H54 (cell line): ENCODE measurements at places on chromosomes 6 and 20.

- no peak for DNase-seq
Measured at GRCh38 chr20:47429409-47429808, 72.3 kb upstream of the NCOA3 start.

- peak; percentile 51 for DNase-seq
Measured at GRCh38 chr20:40565001-40565681, 123.9 kb downstream of the MAFB start.

- DNase-seq: no peak
Measured at GRCh38 chr6:3385660-3386151, 71.1 kb downstream of the SLC22A23 start.

GRCh38 chr6:79261666-79262065 lies 27.2 kb upstream of the HMGN3 start:
- DNase-seq: no peak

DNA sequence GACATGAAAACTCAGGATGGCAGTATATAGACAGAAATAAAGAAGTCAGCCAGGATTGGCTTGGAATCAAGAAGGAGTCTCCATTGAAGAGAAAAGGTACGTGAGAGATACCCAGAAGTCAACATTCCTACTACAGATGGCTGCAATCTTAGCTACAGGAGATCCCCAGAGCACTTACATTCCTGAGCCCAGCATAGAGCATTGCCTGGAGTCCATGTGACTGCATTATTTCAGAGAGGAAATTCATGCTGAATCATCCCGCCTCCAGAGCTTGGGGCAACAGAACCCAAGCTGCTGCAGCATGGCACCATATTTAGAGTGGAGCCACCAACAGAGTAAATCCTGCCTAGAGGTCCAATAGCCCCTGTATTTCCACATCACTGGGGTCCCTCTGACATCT lies 125.0 kb upstream of the GRIK2 start:
- no peak for DNase-seq

DNA sequence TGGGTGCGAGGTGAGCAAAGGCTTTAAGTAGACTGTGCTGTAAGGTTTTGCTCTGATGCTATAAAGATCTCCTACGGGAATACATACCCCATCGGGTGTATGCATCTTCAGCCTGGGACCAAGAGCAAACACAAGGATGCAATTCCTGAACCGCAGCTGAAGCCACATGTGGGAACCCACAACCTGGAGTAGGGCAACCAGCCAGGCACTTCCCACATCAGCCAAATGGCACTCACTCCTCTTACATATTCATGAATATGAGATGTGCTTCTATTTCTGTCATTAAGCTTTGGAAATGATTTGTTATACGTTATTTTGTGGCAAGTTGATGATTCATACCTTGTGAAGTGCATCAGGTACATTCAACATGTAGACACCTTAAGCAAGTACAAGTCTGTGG lies 619.2 kb downstream of the C6orf118 start:
- DNase-seq: no peak

DNA sequence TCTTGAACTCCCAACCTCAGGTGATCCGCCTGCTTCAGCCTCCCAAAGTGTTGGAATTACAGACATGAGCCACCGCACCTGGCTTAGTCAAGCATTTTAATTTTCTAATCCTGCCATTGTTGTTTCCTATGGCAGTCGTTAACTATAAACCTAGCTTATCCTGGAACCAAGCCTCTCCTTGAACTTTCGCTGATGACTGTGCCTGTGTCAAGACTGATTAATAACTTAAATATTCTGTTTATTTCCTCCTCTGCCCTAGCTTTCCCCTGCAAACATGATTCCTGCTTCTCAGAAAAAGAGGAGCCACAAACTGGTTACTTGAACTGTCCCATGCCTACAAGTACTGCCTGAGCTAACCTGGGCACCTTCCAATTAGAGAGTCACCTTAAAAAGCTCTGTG lies 1.5 kb downstream of the VNN1 start:
- peak; percentile 3 for DNase-seq

GRCh38 chr20:924639-925038 lies 8.5 kb upstream of the ANGPT4 start:
- no peak for DNase-seq

DNA sequence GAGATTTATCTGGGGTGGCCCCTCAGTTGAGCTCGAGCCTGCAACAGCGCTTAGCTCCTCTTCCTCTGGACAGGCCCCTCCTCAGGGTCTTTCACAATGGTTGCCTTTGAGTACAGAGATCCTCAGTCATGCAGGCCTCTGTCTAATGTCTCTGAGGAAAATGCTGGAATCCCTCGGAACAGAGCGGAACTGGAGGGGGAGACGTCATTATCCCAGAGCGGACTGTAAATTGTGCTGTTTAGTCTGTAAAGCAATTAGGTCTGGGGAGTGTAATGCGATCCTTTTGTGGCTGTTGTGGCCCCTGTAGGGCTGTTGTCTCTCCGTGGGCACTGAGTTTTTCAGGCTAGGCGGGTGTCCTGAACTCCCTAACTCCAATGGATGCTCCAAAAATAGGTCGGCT lies 15.0 kb upstream of the DAAM2 start:
- no peak for DNase-seq

DNA sequence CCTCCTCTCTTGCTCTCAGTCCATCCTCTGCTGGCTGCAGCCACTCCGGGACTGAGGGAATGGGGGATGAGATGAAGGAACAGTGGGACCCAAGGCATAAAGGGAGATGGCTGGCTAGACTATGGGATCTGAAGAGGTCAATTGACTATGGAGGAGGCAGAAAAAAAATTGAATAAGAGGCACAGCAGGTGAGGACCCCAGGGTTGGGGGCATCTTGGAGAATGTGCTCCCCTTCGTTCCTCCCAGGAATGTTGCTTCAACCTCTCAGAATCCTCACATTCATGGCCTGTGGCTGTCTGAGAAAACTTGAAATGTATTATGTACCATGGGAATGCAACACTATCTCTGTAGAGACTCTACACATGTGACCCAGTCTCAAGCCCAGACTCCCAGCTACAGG lies 121.0 kb downstream of the SLC22A3 start:
- no peak for DNase-seq

GRCh38 chr6:166408936-166409755 lies 26.4 kb upstream of the MPC1 start:
- no peak for DNase-seq

DNA sequence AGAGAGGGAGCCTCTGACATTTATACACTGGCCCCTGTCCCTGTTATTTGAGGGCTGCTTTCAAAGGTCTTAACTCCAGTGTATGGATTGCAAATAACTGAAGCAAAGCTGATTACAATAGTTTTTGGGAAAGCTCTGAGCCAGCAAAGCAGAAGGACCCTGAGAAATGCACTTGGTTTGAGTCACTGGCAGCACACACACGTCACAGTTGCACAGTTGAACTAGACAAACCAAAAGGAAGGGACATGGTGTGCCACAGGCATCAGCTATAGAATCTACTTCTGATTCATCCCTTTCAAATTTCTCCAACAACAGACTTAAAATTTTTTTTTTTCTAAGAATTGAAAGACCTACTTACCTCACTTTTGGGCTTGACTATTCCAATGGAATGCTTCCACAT lies 56.4 kb downstream of the SNRNP48 start:
- DNase-seq: no peak

GRCh38 chr6:85321906-85322305 lies 128.0 kb upstream of the NT5E start:
- no peak for DNase-seq

- DNase-seq: no peak
Measured at GRCh38 chr6:31681135-31681671, 336 bp upstream of the LY6G5C start.

GRCh38 chr20:51525241-51526105 lies 17.0 kb downstream of the NFATC2 start:
- DNase-seq: no peak
